NCI-H524 treated with DMSO at 0.1 percent for 48 hours (cell line): ENCODE measurements at places on chromosomes 16 and 17.

DNA sequence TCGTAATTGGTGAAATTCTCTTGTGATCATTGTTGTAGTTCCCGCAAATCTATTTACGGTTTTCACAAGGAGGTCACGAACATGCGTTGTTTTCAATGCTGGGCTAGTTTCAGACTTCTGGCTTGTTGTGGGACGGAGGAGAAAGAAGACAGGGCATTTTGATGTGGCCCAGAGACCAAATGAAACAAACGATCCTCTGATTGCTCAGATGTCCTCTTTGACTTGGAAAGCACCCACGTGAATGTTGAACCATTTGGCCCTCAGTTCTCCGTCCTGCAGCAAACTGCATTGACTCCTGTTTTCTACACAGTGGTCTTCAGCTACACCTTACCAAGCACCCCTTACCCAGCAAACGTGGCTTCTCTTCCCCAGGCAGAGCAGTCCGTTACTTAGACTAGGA lies 391.0 kb downstream of the WWOX start:
- DNase-seq = no peak

GRCh38 chr16:15933781-15934180 lies 15.6 kb upstream of the ABCC1 start:
- no peak for DNase-seq

DNA sequence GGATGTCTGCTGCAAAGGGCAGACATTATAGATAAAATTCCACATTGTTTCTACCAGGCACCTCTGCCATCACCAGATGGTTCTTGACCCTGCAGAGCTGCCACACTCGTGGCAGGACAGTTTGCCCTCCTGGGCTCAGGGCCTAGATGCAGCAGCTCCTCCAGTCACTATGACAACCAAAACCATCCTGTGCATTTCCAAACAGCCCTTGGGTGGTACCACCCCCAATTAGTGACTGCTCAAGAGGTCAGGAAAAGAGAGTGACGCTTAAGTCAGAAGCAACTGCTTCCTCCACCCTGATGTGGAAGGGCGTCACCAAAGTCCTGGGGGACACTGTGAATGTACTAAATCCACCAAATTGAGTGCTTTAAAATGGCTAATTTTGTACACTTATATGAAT lies 109.2 kb downstream of the C16orf95 start:
- no peak for DNase-seq

GRCh38 chr17:21425736-21426135 lies 49.6 kb downstream of the KCNJ12 start:
- DNase-seq = no peak

DNA sequence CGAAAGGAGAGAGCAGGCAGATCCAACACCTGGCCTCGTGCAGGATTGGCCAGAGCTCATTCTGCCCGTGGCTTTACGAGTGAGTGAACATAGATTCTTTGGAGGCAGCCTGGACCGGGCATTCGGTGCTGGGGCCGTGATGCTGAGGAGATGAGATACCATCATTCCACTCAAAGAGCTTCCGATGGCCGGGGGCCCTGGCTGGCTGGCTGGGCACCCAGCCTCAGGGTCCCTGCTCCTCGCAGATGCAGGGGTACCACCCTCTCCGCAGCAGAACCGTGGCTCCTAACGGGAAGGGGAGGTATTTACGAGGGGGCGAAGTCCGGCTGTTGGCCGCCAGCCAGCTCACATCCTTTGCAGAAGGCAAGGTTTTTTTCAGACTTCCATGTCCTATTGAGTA lies 66.1 kb upstream of the FOXF1 start:
- DNase-seq = no peak

- no peak for DNase-seq
Observed at GRCh38 chr17:60995680-60996079, 318.0 kb downstream of the BCAS3 start.

DNA sequence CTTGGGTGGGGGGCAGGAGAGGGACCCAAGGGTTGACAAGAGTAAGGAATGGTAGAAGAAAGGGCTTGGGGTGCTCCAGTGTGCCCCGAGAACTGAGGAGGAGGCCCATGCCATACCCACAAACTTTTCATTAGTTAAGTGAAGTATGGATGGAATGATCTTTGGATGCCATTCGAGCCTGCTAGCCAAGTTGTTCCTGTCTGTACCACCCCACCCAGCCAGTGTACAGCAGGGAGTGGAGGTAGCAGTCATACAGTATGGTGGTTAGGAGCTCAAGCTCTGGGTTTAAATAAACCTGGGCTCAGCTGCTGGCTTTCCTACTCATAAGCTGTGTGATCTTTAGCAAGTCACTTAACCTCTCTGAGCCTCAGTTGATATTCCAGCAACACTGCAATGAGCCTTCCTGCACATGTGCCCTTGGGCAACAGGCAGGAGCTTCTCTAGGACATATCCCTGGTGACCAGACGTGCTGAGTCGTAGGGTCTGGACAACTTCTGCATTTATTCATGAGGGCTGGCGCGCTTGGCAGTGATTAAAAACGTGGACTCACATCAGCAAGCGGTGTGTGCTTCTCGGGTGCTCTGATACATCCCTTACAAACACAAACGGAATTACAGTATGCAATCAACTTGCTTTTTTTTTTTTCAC lies 22.9 kb downstream of the ITPRIPL2 start:
- DNase-seq = no peak

DNA sequence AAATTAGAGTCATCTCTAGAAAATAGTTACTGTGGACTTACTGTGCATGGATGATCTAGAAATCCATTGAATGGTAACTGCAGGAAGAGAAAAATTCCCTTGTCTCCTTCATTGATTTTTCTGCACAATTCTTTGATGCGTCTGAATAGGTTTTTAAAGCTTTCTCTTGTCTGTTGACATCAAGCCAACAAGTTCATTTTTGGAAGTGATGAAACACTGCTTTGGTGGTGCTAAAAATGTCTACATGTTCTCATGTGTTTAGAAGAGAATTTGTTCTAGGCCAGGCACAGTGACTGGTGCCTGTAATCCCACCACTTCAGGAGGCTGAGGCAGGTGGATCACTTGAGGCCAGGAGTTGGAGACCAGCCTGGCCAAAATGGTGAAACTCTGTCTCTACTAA lies 57.1 kb upstream of the AXIN2 start:
- no peak for DNase-seq
